ENCODE measurements at places on chromosomes 4 and X. TPM values are rescaled to one million over a fixed set of nuclear protein-coding genes. Genes with fewer than 3 reads are reported as not detected.

DNA sequence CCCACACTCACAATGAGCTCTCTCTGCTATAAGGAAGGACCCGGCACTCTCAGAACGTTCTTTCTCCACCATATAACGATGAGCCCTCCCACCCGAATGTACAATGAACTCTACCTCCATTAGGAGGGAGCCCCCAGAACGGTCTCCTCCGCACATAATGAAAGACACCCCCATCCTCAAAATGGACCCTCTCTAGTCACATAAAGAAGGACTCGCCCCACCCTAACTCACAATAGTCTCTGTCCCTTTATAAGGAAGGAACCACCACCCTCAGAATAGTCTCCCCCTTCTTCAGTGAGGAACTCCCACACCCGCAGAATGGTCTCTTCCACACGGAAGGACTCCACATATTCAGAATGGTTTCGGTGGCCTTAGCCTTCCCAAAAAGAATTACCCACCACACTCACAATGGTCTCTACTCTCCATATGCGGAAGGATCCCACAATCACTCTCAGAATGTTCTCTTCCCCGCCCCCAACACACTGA, 477 bp downstream of the SLC35A2 start:
- DNase-seq = no peak

GRCh38 chr4:111360906-111361305, 738.0 kb upstream of the PITX2 start:
- no peak for DNase-seq

The UCHL1 gene
- 3.5 TPM for total RNA-seq

- no peak for DNase-seq
These were observed 22.3 kb upstream of the AASDH start for GRCh38 chr4:56409511-56410090.

DNA sequence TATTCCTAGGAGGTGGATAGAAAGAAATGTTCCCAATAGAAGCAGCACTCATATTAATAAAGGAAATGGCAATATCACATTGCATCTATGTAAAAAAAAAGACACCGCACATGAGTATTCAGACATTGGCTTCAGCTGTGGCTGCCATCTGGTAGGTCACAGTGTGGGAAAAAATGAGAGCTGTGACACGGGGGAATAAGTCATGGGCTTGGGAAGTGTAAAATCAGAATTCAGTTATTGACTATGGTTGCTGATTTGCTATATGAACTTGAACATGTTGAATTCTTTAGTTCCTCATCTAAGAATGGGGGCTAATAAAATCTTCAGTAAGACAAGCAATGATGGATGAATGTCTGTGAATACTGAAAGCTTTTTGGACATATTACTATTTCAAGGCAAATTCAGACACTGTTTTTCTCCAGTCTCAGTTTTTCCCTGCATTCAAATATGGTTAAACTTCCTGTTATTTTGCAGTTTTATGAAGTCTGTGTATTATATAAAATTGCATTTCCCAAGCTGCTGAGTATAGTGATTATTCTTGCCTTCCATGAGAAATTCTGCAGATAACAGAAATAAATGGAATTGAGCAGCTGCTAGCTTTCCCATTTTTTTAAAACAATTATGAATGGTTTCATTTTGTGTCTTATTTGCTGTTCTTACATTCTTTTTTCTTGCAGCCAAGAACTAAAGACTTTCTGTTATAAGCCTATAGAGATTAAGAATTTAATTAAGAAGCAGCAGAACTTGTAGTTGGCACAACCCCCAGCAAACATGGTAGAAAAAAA, 221.0 kb downstream of the ANKRD50 start:
- DNase-seq = no peak

GRCh38 chr4:125702406-125702805, 387.7 kb downstream of the FAT4 start:
- no peak for DNase-seq

The HTR2C gene
- not detected for total RNA-seq

GRCh38 chr4:153476829-153477574, 10.8 kb downstream of the TMEM131L start:
- DNase-seq = no peak

- no peak for DNase-seq
These were observed 177.1 kb downstream of the BMPR1B start for GRCh38 chr4:94934864-94935263.

The EVC gene
- 48.3 TPM for total RNA-seq

GRCh38 chr4:7768736-7769135, 170.9 kb downstream of the AFAP1 start:
- DNase-seq = no peak

The BEX1 gene
- total RNA-seq = 8.9 TPM

Measured in uterus (tissue), 4 donors.